Lung (tissue), 17 donors: ENCODE measurements at places on chromosomes 4 and X. TPM values are rescaled to one million over a fixed set of nuclear protein-coding genes. Genes with fewer than 3 reads are reported as not detected.

The MAGEA10 gene
- polyA plus RNA-seq: not detected

The SULT1B1 gene
- polyA plus RNA-seq: 7.3 TPM

The CXCL11 gene
- 1.6 TPM for polyA plus RNA-seq

The BEX1 gene
- polyA plus RNA-seq: 1.3 TPM

The RTL9 gene
- polyA plus RNA-seq: 0.02 TPM

The PRDM8 gene
- polyA plus RNA-seq: 2.9 TPM

The GRPR gene
- polyA plus RNA-seq: 0.06 TPM

The SATL1 gene
- not detected for polyA plus RNA-seq

The TMPRSS11F gene
- not detected for polyA plus RNA-seq
